ENCODE measurements at places on chromosomes 16 and 17.
A peak's percentile ranks its signal among the peaks of the same experiment; 100 is the strongest.

- no peak for DNase-seq
These were observed 2.2 kb downstream of the HID1 start for GRCh38 chr17:74970395-74970794.

- DNase-seq: no peak
These were observed 15.3 kb upstream of the TRIM37 start for GRCh38 chr17:59121901-59122480.

DNA sequence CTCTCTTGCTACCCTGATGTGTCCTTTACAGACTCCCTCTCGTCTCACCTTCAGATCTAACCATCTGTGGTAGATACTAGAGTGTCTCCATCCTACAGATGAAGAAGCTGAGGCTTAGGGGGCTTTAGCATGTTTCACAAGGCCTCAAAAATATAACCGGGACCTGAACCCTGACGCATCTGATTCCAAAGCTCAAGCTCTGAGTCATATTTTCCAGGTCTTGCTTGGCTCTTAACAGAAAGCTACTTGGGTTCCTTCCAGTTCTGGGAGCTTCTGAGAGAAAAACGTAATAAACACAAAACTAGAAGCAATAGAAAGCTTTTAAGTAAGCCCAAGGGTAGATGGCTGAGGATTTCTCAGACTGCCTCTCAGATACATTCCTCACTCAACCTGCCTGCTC lies 224.3 kb upstream of the EEF2KMT start:
- DNase-seq: no peak

GRCh38 chr16:49464877-49465504 lies 91.4 kb downstream of the C16orf78 start:
- no peak for DNase-seq

DNA sequence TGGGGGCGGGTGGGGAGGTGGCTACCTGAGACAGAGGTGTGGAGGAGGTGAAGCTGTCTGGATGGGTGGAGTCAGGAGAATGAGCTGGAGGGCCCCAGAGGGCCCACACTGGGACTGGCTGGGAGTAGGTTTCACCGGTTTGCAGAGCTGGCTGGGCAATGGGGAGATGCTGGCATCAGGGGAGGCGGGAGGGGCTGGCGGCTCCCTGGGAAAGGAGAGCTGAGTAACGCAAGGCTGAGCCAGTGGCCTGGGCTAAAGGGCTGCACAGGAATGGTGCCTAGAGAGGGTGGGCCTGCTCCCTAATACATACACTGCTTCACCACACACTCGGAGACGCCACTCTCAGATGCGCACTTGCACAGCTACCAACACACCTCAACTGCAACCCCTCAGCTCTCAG lies 12.4 kb downstream of the P3H4 start:
- DNase-seq: no peak

- no peak for DNase-seq
These were observed 180.0 kb upstream of the ASIC2 start for GRCh38 chr17:33473061-33473460.

GRCh38 chr17:50087246-50087911 lies 7.8 kb upstream of the PDK2 start:
- no peak for DNase-seq

- DNase-seq: no peak
These were observed 36.8 kb upstream of the ZNF469 start for GRCh38 chr16:88345721-88346560.

DNA sequence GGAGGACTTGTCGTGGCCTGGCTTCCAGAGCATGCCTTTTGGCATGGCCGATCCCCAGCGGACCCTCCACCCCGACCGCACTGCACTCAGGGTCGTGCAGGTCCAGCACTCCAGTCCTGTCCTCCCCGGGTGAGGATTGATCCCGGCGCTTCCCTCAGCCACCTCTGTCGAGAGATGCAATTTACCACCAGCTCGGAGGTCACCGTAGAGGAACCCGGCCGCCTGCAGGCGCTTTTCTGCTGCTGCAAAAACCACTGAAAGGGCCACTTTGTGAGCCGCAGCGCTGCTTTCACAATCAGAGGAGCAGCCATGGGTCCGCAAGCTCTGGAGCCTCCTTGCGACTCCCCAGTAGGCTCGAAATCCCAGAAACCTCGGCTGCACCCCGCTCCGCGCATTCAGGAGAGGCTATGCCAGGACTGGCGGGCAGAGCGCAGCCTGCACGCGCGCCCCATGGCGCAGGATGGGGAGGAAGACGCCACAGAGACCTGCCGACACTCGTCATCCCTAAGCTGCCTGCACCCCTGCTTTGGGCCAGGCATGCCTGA lies 134.2 kb downstream of the HS3ST2 start:
- peak; percentile 5 for DNase-seq

GRCh38 chr17:37054894-37055293 lies 106.1 kb downstream of the AATF start:
- no peak for DNase-seq

DNA sequence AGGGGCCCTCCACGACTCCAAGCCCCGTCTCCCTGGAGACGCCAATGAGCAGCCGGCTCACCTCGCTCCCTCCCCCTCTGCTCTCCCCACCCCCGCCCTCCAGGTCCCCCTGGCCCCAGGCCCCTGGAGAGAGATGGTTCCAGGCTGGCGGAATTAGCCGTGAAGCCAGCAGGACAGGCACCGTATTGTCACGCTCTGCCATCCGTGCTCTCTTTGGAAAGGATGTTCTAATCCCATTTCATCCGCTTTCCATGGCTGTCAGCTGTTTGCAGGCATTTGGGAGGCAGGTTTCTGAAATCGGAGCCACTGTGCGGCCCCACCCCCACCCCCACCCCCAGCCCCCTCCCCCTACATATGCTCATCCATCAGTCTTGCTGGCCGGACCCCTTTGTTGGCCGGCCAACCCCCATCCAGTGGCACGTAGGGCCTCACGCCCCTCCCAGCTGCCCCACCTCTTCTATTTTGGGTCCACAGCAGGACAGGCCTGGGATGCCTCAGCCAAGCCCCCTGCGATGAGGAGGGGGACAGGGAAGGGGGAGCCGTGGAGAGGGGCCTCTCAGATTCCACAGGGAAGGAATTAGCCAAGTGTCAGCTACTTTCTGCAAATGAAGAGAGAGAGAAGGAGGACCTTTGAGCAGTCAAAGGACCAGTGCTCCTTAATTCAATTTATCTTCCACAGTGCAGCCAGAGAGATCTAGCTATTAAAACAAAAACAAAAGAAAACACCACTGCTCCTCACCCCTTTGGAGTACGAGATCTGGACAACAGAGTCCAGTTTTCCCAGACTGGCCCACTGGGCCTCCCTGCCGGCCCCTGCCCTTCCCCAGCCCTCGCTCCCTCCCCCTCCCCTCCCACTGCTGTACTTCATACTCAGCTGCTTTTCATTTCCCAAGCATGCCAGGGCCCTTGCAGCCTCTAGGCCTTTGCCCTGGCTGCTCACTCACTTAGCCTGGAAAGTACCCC lies 30.7 kb downstream of the SDK2 start:
- DNase-seq: no peak

- DNase-seq: no peak
These were observed 215.5 kb upstream of the RPL38 start for GRCh38 chr17:73987845-73988509.

GRCh38 chr17:13957636-13958035 lies 111.7 kb upstream of the COX10 start:
- DNase-seq: no peak

GRCh38 chr16:67872131-67872630 lies 671 bp upstream of the EDC4 start:
- DNase-seq: peak; percentile 50

DNA sequence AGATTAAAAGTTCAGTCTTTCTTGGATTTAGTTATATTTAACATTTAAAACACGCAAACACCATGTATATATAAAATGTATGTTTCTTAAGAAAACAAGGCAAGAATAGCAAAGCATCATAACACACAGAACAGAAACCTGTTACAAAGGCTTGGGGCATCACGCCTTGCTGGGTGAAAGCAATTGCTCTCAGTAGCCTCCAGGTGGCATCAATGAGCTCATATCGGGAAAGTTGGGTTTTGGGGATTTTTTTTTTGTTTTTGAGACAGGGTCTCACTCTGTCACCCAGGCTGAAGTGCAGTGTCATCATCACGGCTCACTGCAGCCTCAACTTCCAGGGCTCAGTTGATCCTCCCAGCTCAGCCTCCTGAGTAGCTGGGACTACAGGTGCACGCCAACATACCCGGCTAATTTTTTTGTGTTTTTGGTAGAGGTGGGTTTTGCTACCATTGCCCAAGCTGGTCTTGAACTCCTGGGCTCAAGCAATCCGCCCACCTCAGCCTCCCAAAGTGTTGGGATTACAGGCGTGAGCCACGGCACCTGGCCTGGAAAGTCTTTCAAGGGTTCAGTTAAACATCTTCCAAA lies 56.9 kb downstream of the CYB5D2 start:
- peak; percentile 3 for DNase-seq

- no peak for DNase-seq
These were observed 255.0 kb downstream of the CBLN1 start for GRCh38 chr16:49026566-49027181.

- no peak for DNase-seq
These were observed 459.9 kb upstream of the MAF start for GRCh38 chr16:80060470-80060869.

DNA sequence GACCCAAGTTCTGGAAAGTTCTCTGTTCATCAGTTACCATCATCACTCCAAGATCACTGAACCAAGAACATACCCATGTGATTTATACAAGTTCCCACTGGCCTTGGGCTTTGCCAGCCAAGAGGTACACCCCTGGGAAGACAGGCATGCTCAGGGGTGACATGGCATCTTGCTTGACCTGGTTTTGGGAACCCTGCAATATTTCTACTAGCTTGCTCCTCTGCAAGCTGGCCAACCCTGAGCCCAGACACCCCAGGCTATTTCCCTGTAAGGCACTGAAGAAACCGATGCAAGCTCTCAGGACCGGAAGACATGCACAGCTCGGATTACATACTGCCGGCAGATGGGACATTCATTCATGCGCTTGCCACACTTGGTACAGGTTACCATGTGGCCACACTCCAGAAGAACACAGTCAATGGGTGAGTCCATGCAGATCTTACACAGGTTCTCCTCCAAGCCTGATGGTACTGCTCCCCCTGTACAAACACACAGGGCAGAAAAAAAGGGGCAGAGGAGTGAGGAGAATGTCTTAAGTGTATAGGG lies 31.4 kb downstream of the LIG3 start:
- no peak for DNase-seq

GRCh38 chr16:14398014-14398717 lies 231.9 kb downstream of the PARN start:
- DNase-seq: no peak

- DNase-seq: no peak
These were observed 44.6 kb upstream of the ADCY9 start for GRCh38 chr16:4160658-4161430.

DNA sequence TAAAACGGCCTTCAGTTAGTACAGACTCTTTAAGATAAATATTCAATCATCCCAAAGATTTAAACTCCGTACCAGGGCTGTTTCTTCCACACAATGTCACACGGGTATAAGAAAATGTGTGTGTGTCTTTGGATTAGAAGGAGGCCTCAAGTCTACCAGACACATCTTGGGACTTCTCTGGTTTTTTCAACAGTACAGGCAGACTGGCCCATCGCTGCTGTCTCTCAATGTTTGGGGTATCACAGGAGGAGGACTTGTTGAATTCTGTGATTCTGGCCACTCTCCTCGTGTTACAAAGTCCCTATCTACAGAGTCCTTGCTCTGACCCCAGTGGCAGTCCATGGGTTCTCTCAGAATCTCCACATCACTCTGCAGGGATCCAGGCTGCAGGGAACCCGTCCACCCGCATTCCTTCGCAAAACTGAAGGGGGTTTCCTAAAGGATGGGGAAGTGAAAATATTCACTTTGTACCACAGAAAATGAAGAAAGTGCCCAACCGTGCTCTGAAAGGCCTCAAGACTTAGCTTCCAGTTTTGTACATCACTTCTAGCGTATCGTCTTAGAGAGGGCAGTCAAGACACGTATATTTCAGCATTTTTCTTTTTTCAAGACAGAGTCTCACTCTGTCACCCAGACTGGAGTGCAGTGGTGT lies 373.2 kb downstream of the NPIPA8 start:
- DNase-seq: no peak

DNA sequence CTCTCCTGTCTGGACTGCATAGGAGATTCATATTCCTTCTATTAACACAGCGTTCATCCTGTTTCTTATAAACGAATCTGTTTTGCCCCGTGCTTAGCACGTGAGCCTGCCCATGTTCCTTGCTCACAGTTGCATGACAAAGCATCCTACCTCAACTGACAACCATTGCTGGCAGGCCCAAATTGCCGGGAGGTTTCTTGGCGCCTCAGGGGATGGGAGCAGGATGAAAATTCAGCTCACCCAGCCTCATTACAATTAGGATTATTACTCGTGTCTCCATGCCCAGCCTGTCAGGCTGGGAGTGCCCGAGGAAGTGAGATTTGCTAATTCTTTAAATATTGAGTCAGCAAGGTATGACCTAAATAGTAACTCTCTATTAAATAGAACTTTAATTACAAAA lies 36.7 kb upstream of the HELZ start:
- DNase-seq: no peak

DNA sequence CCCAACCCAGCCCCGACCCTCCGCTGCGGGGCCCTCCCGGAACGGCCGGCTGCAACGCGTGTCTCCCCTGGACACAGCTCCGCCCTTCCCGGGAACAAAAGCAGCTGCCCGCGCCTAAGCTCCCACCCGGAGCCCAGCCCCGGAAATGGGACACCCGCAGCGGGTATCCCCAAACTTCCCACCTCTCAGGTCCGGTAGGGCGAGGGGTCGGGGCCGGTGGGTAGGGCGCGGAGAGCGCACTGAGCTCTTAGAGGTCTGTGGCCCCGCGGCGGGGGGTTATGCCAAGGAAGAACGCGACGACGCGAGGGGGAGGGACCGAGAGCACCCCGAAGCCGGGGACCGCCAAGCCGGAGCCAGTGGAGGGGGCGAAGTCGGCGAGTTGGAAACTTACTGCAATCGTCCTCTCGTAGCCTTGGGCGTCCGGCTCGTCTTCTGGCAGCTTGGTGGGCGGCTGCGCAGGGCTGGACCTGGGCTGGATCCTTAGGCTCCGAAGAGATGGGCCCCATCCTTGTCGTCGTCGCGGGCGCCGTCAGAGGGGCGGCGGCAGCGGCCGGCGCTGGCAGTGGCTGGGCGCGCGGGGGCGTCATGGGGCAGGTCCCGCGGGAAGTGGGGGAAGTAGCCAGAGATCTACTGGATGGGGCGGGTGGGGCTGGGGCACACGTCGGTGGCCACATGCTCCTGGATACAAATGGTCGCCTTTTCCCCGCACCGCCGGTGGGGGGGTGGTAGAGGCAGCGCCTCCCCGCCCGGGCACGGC lies 6.9 kb downstream of the USP6 start:
- DNase-seq: no peak

- no peak for DNase-seq
These were observed 745 bp upstream of the ABCC1 start for GRCh38 chr16:15948532-15949209.

DNA sequence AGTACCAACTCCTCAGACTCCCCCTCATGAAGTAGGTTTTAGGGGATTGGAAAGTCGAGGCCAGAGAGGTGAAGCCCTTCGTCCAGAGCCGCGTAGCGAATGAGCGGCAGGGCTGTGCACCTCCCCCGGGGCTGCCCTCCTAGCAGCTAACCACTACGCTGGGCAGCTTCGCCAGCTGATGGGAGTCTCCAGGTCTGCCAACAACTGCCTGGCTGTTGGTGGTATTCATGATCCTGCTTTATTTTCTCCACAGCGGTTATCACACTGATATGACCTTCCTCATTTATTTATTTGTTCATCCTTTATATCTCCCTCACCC lies 773 bp upstream of the NETO2 start:
- DNase-seq: no peak

Data from HL-60 (cell line).